ENCODE measurements at places on chromosomes 13 and 19. TPM values are rescaled to one million over a fixed set of nuclear protein-coding genes. Genes with fewer than 3 reads are reported as not detected.

- no peak for DNase-seq
Measured at GRCh38 chr19:45556835-45557234, 27.8 kb downstream of the OPA3 start.

ATXN8OS gene
- total RNA-seq, result not detected

- DNase-seq, result no peak
Measured at GRCh38 chr19:53537121-53537520, 824 bp upstream of the ZNF331 start.

- DNase-seq, result no peak
Measured at GRCh38 chr13:54591540-54591939, 1562.9 kb downstream of the OLFM4 start.

EFNB2 gene
- 0.40 TPM for total RNA-seq

- DNase-seq, result no peak
Measured at GRCh38 chr19:42284066-42284501, 15.0 kb downstream of the CIC start.

DNA sequence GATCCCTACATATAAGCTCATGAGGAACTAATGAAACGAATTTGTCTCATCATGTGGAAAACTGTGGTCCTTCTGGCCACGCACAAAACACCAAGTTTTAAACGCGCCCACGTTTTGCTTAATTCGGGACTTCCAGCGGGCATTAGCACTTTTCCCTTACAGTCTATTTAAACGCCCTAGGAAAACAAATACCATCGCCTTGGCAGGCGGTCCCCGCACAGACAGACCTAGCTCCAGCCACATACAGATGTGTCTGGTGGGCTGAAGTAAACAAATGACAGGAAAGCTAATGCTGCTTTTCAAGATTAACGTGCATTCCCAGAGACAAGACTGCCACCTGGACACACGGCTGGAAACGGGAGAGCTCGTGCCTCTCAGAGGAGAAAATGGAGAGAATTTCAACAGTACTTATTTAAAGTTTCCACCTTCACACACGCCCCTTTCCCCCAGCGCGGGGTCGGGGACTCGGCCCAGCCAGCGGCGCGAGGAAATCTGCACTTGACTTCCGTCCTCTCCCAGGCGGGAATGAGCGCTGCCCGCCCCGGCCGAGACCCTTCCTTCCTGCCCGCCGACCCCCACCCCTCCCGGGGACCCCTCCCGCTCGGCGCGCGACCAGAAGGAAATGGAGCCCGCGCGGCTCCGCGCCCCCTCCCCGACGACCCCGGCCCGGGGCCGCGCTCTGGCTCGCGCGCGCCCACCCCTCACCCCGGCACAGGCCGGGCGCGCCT is 931 bp downstream of the USP12 start:
- DNase-seq, result no peak

DNA sequence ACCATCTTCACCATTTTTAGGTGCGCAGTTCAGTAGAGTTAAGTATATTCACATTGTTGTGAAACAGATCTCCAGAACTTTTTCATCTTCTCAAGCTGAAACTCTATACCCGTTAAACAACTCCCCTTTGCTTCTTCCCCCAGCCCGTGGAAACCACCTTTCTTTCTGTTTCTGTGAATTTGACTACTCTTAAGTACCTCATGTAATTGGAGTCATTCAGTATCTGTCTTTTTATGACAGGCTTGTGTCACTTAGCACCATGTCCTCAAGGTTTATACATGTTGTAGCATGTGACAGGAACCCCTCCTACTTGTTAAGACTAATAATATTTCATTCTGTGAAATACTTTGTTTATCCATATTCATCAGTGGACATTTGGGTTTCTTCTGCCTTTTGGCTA is 52.8 kb downstream of the TNFRSF19 start:
- DNase-seq, result peak; percentile 36

GRCh38 chr13:93625536-93625935 is 398.9 kb downstream of the GPC6 start:
- no peak for DNase-seq

GRCh38 chr19:8988204-8988603 is 22.0 kb downstream of the MUC16 start:
- no peak for DNase-seq

HCN2 gene
- total RNA-seq, result 0.45 TPM

All from GM12878 (cell line).